ENCODE measurements at places on chromosomes 1 and 21.

DNA sequence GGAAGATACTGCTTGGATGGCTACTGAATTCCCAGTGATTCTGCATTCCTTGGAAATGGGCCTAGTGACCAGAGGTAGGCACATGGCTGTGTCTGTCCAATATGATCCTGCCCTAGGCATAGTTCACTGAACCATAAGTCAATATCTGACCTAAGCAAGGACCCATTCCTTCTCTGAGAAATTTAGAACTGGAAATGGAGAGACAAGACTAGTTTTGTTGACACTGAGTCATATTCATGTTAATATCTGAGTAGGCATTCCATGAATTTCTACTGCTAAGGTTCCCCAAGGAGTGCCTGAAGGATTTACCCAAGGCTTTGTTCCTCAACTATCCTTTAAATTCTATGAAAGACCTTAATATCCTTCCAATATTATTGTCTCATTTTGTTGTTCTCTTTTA lies 329.8 kb upstream of the BEND5 start:
- DNase-seq = no peak

- peak; percentile 90 for DNase-seq
Measured at GRCh38 chr1:232767305-232768074, 37.7 kb upstream of the MAP10 start.

DNA sequence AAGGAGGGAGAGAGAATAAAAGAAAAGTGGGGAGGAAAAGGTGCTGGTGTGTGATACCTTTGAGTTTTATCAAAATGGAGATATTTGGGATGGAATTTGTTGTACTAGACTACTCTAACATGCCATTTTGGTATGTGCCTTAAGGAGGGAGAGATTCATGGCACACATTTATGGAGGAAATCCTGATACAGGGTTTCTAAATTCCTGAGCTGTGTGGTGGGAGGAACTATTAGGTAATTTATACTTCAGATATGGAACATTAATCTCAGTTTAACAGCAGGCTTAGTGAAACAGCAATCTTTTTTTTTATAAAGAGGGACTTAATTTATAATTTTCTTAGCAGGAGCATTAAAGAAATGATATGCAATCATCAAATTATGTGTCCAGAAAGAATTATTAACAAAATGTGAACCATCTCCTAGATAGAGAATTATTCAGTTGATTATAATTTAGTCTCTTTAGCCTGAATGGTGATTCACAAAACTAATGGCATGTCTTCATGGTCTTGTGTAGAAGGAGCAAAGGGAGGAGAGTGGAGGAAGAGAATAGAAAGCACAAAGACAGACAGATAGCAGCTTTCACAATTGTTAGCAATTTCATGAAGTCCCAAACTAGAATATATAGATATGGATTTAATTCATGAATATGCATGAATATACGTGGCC lies 301.6 kb downstream of the HLX start:
- no peak for DNase-seq

DNA sequence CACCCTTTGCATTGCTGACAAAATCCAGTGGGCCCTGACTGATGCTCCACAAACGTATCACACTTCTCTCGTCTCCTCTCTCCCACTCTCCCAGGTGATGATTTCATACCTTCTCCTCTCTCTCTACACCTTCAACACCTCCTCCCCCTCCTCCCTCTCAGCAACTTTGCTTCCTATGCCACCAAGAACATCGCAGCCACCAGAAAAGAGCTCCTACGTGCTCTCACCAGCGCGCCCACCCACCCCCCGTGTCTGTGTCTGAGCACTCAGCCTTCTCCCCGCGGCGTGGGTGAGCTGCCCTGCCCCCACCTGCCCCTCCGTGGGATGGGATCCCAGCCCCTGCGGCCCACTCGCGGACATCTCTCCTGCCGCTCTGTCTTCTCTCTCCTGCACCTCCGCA lies 55.1 kb upstream of the COX20 start:
- no peak for DNase-seq

DNA sequence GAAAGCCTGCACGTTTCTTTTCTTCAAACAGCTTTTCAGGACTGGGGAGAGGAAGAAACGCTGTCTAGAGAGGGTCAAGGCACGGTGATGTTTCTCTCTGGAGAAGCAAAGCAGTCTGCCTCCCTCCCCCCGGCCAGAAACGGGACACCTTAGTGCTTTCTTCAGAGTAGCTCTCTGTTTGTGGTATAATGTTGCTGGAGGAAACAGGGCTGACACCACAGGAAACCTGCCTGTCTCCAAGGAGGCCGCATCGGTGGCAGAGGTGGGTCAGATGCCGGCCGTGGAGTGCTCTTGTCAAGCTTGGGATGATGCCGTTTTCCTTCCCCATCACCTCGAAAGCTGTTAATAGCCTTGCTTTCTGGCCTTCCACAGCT lies 139.4 kb downstream of the DHRS3 start:
- DNase-seq = no peak
